Activated CD4-positive, alpha-beta T cell treated with anti-CD3 and anti-CD28 coated beads, Interleukin-2, amount 10 ng/mL, durations not matched to agents 24 days and 14 days (primary cell): ENCODE measurements at places on chromosomes 3 and 15. TPM values are rescaled to one million over a fixed set of nuclear protein-coding genes. Genes with fewer than 3 reads are reported as not detected.

GOLGA6D gene
- not detected in 2 replicates for total RNA-seq

TLR9 gene
- 0.17 and 0.42 TPM in 2 replicates for total RNA-seq

EOMES gene
- total RNA-seq = 7.4 and 7.8 TPM in 2 replicates

DNA sequence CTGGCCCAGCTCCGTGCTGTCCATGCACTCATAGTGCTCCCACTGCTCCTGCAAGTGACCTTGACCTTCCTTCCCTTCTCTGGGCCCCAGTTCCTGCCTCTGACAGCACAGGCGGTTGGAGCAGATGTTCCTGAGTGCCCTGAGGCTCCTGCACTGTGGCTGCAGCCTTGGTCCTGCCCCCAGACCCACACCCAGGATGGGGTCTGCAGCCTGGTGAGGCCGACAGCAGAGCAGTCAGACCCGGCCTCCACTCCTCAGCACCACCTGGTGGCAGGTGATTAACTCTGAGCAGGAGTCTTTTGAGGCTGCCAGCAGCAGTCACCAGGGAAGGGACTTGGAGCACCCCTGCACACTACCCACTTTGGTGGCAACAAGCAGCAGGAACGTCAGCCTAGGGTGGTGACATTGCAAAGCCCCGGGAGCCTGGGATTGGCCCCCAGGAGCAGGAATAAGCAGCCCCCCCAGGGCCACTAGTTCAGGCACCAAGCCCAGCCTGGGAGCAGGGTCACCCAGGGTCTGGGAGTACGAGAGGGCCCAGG is 64.6 kb downstream of the CYP11A1 start:
- DNase-seq = peak; percentile 78

- DNase-seq = peak; percentile 90
Measured at GRCh38 chr15:39624806-39625205, 43.9 kb downstream of the THBS1 start.

DNA sequence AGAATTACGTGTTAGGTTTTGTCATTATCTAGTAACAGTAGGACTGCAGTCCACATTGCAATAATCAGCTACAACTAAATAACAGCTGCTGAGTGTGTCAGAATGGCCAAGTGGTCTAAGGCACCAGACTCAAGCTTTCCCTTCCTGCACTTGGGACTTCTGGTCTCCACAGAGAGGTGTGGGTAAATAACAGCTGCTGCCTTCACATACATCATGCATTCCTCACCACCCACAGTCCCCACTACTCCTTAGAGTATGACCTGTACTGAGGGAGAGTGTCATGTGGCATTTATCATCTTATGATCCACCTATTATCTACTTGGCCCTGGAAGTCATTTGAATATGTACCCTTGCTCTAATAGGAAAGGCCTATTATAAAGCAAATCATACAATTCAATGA is 22.2 kb upstream of the ZMAT3 start:
- no peak for DNase-seq

DNA sequence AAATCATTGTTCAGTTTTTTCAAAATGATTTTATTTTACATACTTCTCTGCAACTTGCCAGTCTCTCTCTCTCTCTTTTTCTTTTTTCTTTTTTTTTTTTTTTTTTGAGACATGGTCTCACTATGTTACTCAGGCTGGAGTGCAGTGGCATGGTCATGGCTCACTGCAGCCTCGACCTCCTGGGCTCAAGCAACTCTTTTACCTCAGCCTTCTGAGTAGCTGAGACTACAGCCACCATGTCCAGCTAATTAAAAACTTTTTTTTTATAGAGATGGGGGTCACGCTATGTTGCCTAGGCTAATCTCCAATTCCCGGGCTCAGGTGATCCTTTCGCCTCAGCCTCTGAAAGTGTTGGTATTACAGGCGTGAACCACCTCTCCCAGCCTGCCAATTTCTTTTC is 12.1 kb upstream of the ARID3B start:
- DNase-seq = no peak

DNA sequence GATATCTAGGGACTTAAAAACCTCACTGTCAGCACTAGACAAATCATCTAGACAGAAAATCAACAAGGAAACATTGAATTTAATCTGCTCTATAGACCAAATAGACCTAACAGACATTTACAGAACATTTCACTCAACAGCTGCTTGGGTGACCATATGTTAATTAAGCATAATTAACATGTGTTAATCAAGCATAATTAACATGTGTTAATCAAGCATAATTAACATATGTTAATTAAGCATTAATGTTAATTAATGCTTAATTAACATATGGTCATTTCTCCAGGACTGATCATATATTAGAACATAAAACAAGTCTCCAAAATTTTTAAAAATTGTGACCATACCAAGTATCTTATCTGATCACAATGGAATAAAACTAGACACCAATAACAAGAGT is 137.3 kb upstream of the MME start:
- no peak for DNase-seq

DNA sequence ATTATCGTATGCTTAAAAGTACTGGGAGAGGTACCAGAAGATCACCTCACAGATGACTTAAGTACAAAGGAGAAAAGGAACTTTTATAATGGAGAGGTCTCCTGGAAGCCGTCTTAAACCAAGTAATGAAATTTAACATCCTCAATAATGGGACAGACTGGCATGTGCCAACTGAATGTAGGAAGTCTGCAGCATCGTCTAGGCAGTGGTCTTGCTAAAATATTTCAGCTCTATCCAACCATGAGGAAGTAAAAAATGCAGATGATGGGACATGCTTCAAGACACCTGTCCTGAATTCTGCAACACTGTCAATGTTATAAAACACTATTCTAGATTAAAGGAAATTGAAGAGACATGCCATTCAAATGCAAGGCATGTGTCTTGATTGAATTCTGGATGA is 458.8 kb upstream of the TPRG1 start:
- no peak for DNase-seq

GRCh38 chr3:57068437-57069089 is 8.1 kb downstream of the SPATA12 start:
- DNase-seq = peak; percentile 60

- no peak for DNase-seq
Measured at GRCh38 chr3:196976941-196977340, 8.3 kb upstream of the PIGZ start.

DNA sequence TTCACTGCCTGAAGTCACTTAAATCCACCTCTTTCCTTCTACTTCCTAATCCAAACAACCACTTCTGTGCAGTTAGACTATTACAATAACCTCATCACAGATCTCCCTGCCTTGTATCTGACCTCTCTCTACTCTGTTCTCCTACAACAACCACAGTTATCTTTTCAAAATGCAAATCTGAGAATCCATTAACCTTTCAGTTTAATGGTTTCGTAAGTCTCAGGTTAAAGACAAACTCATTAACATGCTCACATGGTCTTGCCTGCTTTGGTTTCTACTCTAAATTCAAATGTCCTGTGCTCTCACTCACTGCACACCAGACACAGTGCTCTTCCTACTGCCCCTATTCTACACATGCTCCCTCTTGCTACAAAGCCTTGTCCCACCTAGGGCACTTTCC is 406.5 kb upstream of the THBS1 start:
- DNase-seq = no peak

GRCh38 chr15:89015412-89016097 is 72.7 kb upstream of the ABHD2 start:
- no peak for DNase-seq

DNA sequence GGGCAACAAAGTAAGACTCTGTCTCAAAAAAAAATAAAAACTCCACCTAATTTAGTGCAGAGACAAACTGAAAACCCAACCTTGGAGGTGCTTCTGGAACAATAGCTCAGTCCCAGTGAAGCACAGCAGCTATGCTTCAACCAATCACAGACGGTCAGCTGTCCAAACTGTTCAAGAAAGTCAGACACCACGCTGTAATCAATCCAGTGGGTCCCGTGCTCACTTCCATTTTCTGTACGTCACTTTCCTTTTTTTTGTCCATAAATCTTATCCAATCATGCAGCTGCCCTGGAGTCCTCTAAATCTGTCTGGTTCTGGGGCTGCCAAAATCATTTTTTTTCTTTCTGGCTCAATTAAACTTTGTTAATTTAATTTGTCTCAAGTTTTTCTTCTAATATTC is 93.6 kb upstream of the FAM174B start:
- DNase-seq = no peak

- no peak for DNase-seq
Measured at GRCh38 chr15:67389975-67390374, 131.0 kb upstream of the C15orf61 start.

DNA sequence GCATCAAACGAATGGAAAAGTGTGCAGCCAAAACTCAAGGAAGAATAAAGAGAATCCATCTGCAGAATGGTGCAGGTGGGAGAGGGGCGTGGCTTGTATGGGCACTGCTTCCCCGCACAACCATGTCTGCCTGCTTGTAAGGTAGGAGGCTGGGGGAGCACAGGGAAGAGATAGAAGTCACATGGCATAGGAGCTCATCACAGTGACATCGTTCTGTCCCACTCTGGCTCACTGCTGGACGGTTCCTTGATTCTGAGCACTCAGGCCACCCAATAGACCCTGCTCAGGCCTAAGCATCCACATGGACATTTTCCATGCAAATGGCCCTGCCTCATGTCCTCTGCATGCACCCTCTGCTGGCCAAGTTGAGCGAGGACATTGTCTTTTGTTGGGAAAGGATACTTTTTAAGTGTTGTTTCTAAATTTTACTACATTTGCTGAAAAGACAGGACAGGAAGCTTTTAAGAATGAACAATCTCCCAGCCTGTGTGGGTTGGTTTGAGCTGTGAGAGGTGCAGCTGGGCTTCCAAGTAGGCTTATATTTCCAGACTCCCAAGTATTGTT is 3.1 kb downstream of the MYLK start:
- peak; percentile 52 for DNase-seq
